Activated T-cell treated with anti-CD3 and anti-CD28 coated beads for 1 hour (primary cell): ENCODE measurements at places on chromosomes 2 and 18.

GRCh38 chr2:74052732-74053710 is 68.3 kb downstream of the TET3 start:
- no peak for DNase-seq

- no peak for DNase-seq
Measured at GRCh38 chr2:118913803-118914645, 28.0 kb upstream of the MARCO start.

- DNase-seq, result no peak
Measured at GRCh38 chr2:46936566-46936965, 21.0 kb upstream of the MCFD2 start.

- no peak for DNase-seq
Measured at GRCh38 chr2:108139521-108139920, 100.2 kb upstream of the SULT1C3 start.

DNA sequence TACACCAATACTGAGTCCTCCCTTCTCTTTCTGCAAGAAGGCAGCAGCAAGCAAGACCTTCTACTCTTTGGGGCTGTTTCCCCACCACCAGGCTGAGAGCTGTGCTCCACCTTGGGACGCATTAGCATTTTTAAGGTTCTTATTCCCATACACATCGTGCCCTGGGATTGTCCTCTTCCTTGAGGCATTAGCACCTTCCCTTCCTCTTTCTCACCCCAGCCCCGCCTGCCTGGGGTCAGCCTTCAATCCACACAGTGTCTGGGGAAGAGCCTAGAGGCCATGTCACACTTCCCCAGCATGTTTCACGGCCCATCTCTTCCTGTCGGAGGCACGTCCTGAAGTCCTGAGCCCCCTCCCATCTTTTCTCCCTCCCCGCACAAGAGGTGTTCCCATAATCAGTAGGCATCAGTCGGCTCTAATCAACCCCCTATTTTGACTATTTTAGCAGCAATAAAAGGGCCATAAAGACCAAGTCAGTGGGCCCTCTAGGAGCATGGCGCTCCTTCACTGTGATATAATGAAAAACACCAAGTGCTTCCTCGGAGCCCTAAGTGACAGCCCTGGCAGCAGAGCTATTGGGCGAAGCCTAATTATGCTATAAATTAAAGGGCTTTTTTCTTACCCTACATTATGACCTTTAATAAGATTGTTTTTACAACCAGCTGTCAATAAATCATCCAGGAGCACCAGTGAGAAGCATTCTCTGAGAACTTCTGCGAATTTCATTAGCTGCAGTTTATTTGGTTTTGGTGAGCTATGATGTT is 55.0 kb upstream of the PKDCC start:
- no peak for DNase-seq

GRCh38 chr2:233418052-233418760 is 63.9 kb downstream of the DGKD start:
- no peak for DNase-seq

GRCh38 chr2:16255120-16255519 is 314.8 kb downstream of the MYCN start:
- no peak for DNase-seq

GRCh38 chr18:62081248-62081647 is 105.6 kb downstream of the PIGN start:
- DNase-seq, result no peak

GRCh38 chr2:67528320-67528719 is 131.2 kb downstream of the ETAA1 start:
- DNase-seq, result no peak

- DNase-seq, result no peak
Measured at GRCh38 chr2:206260188-206261012, 14.1 kb upstream of the ZDBF2 start.

DNA sequence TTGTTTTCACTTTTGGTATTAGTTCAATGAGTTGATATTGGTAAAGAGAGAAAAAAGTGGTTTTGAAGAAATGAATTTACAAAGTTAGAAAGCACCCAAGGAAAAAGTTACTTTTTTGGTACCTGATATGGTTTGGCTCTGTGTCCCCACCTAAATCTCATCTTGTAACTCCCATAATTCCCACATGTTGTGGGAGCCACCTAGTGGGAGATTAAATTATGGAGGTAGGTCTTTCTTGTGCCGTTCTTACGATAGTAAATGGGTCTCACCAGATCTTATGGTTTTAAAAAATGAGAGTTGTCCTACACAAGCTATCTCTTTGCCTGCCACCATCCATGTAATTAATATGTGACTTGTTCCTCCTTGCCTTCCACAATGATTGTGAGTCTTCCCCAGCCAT is 965.6 kb upstream of the NRXN1 start:
- no peak for DNase-seq

DNA sequence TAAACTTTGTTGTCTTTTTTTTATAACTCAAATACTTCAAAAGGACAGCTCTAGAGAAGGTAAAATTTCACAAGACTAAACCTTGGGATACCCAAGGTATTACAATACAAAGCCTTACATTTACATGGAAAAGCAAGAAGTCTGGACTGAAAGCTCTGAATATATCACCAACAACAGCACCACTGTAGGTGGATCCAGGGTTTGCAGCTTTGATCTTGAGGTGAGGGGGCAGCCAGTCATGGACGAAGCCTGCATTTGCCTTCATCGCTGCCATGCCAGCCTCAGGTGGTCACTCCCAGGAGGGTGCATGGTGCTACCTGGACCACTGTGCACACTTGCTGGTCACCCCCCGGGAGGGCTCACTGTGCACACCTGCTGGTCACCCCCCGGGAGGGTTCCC is 36.6 kb downstream of the RBFA start:
- DNase-seq, result no peak

DNA sequence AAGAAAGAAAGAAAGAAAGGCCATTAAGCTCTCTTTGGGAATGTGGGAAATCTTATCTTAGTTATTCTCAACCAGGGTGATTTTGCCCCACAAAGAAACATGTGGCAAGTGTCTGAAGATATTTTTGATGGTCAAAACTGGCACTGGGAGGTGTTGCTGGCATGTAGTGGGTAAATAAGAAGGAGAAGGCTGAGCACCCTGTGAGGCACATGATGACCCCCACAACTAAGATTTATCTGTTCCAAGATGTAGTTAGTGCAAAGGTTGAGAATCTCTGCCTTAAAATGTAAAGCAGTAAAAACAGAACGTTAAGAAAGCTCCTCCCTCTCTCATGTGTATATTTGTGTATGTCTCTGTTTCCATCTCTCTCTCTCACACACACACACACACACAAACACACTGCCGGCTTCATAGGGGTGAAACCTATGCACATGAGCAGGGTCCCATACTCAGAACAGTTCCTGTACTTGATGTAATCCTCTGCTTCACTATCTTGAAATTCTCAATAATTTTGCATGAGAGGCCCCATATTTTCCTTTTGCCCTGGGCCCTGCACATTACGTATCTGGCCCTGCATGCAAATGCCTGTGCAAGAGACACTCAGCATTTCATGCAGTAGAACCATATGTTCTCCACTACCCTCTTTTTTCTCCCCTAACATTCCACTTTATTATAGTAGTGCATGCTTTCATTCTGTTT is 94.3 kb downstream of the MREG start:
- no peak for DNase-seq

DNA sequence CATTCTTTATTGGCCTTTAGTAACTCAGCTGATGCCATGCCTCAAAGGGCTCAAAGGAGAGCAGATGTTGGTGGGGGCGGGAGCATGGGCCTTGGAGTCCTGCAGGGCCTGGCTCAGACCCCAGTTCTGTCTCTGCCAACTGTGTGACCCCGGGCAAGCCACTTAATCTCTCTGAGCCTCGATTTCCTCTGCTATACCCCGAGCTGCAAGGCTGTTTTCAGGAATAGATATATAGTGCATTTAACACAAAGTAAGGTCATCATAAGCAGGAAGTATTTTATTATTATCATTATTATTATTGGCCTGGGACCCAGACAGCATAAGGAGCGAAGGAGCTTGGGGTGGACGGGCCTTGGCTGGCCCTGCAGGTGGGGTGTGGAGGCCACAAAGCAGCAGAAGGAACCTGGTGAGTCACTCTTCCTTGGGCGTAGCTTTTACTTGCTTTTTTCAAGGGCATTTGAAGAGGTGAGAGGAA is 162.7 kb downstream of the INHBB start:
- no peak for DNase-seq

GRCh38 chr2:221463241-221463896 is 108.7 kb downstream of the EPHA4 start:
- DNase-seq, result no peak

DNA sequence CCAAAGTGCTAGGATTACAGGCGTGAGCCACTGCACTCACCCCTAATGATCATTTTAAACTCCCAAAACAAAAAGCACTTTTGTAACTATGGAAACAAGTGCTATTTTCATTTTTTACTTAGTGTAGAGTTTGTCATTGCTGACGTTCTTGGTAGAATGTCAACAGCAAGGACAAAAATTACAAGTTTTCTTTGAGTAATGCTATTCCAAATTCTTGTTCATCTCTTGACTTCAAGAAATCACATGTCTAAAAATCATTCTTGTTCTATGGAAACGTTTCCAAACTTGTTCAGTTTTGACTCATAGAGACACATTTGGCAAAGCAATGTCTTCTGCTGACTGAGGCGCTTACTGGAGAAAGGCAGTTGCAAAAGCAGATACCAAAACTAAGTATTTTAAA is 82.6 kb downstream of the MBP start:
- DNase-seq, result no peak

DNA sequence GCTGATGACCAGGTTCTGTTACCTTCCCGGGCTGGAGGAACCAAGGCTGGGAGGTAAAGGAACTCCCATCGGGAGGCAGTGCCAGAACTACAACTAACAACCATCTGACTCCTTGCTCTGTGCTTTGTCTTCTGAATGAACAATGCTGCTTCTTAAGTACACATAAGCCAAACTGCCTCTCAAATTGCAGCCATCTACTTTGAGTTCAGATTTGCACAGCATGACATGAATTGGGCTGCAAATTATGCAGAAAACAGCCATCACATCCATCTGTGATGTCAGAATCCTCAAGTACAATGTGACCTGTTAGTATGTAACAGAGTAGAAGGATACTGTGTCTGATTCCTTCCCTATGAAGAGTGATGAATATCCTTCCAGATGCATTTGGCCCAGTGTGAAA is 290.6 kb downstream of the ZNF521 start:
- no peak for DNase-seq

DNA sequence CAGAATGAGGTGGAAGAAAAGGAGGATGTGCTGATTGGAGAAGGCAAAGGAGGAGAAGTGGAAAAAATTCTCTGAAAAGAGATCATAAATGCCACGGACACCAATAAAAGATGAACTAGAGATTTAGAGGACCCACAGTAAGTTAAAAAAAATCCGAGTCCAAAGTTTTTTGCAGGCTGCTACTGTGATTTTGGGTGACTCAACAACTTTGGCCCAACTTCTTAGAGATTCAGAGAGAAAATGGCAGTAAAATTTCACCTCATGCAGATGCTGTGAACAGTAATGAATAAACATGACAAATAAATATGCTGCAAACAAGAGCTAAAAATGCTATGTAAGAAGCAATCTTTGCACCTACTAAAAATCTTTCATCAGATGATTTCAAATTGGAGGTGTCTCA is 176.9 kb upstream of the SESTD1 start:
- no peak for DNase-seq

DNA sequence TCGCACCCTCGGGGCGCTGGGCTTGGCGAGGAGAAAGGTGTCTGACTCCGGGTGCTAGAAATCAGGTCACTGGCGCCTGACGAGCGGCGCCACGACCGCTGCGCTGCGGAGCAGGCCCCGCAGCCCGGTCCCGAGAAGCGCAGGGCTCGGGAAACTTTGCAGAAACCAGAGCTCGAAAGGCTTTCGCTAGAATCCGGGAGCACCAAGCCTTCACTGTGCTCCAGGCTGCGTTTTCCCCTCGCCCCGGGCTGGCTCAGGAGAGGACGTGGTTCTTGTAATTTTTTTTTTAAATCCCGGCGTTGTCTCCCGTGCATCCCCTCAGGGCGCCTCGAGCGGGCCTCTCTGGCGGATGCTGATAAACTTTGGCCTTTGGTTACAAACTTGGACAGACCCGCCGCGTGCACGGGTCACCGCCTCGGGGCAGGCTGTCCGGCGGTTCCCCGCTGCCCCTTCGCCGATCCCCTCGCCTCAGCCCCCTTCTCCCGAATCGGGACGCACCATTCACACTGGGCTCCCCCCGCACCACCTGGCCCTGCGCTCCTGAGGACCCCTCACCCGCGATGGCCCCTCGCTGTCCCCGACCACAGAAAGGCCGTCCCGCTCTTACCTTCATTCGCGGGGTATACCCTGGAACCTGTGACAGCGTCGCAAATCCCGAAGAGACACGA is 419 bp downstream of the EPHA4 start:
- DNase-seq, result no peak

DNA sequence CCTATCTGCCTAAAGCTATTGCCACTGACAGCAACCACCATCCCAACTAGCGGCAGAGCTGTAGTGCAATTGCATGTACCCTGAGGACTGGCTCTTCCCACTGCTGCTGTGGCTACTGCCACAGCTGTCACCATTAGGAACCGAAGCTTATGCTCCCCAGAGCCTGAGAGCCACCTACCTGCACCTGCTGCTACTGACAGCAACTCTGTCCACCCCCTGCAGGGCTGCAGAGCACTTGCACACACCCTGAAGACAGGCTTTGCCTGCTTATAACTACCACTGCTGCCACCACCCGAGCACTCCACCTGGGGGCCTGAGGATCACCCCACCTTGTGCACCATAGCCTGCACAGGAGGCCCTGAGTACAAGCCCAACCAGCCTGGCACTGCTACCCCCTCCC is 217.6 kb upstream of the FOSL2 start:
- no peak for DNase-seq

- DNase-seq, result no peak
Measured at GRCh38 chr2:23506531-23507266, 121.7 kb downstream of the KLHL29 start.

DNA sequence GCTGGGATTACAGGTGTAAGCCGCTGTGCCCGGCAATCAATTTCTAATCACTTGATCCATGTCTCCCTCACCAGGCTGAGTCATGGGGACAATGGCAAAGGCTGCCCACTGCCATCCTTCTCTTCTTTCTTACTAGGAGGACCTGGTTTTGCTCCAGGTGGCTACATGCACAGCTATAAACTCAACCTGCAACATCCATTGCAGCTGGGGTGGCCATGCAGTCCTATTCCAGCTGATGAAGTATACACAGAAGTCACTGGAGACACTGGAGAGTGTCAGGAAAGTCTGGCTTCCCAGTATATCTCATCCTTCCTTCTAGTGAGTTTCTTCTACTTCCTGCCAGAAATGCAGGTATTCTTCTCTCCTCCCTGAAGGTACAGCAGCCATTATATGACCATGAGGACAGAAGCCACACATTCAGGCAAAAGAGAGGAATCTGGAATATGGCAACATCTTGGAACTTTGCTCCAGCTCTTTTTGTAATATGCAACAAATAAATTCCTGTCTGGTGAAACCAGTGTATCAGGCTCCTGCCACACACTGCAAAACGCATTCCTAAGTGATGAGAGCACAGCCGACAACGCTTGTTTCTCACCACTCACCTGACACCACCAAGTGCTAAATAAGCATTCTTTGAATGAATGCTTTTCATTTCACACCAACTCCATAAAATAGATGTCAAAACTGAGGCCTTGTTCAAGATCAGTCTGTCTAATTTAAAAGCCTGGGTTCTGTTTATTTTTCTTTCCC is 32.3 kb downstream of the SCTR start:
- DNase-seq, result no peak

GRCh38 chr2:195289081-195289480 is 367.9 kb upstream of the SLC39A10 start:
- no peak for DNase-seq
